ENCODE measurements at places on chromosomes 5 and 9. TPM values are rescaled to one million over a fixed set of nuclear protein-coding genes. Genes with fewer than 3 reads are reported as not detected.

Gene SNX30
- 18.8 TPM for total RNA-seq

Gene FCN2
- total RNA-seq: not detected

Gene ABCA1
- 43.6 TPM for total RNA-seq

Gene RGMB
- 74.4 TPM for total RNA-seq

Gene RELL2
- total RNA-seq: 2.2 TPM

Gene FAM169A
- under 0.01 TPM for total RNA-seq

Gene DOK3
- total RNA-seq: 0.56 TPM

Data from IMR-90 (cell line).